MCF 10A (cell line): ENCODE measurements at places on chromosomes 12 and 14. TPM values are rescaled to one million over a fixed set of nuclear protein-coding genes. Genes with fewer than 3 reads are reported as not detected.

IFT81 gene
- 8.5 and 8.7 TPM in 2 replicates for total RNA-seq

SYCP3 gene
- total RNA-seq: not detected in 2 replicates

PSMD9 gene
- total RNA-seq: 96.3 and 105 TPM in 2 replicates

FAM186B gene
- 0.30 and 0.64 TPM in 2 replicates for total RNA-seq

LMO3 gene
- not detected in 2 replicates for total RNA-seq

EXD2 gene
- total RNA-seq: 17.7 and 18.7 TPM in 2 replicates

SLC25A21 gene
- 1.1 and 1.4 TPM in 2 replicates for total RNA-seq

CCDC197 gene
- not detected in 2 replicates for total RNA-seq

RPGRIP1 gene
- not detected in 2 replicates for total RNA-seq

RTN1 gene
- 8.4 and 9.8 TPM in 2 replicates for total RNA-seq

ADAMTS20 gene
- total RNA-seq: not detected in 2 replicates

KIF21A gene
- total RNA-seq: 44.1 and 53.8 TPM in 2 replicates

TSPAN19 gene
- 0.63 and 1.1 TPM in 2 replicates for total RNA-seq

A2M gene
- not detected in 2 replicates for total RNA-seq

VRK1 gene
- total RNA-seq: 14.7 and 17.7 TPM in 2 replicates

PRKAG1 gene
- total RNA-seq: 80.3 and 84.6 TPM in 2 replicates

SLC24A4 gene
- not detected in 2 replicates for total RNA-seq

CIDEB gene
- 0.52 and 1.3 TPM in 2 replicates for total RNA-seq

TGM1 gene
- total RNA-seq: 16.9 and 26.2 TPM in 2 replicates

PROX2 gene
- not detected in 2 replicates for total RNA-seq

RFX4 gene
- total RNA-seq: not detected in 2 replicates

SAMD15 gene
- total RNA-seq: 0.81 and 0.86 TPM in 2 replicates

KLC1 gene
- 216 and 220 TPM in 2 replicates for total RNA-seq

RAD51AP1 gene
- 7.1 and 10.8 TPM in 2 replicates for total RNA-seq

GXYLT1 gene
- total RNA-seq: 12.4 and 14.6 TPM in 2 replicates

KIF5A gene
- 0.56 TPM in 2 replicates for total RNA-seq

ST8SIA1 gene
- total RNA-seq: 3.8 and 4.7 TPM in 2 replicates

MSRB3 gene
- total RNA-seq: 31.1 and 35.1 TPM in 2 replicates

KSR2 gene
- 0.02 TPM in 1 of 2 replicates, not detected in the other for total RNA-seq

CCNB1IP1 gene
- 105 and 108 TPM in 2 replicates for total RNA-seq

CDH24 gene
- 2.6 and 4.9 TPM in 2 replicates for total RNA-seq

LIN7A gene
- not detected in 2 replicates for total RNA-seq

TM7SF3 gene
- 112 and 119 TPM in 2 replicates for total RNA-seq

RNASE3 gene
- not detected in 2 replicates for total RNA-seq

HSPA2 gene
- 0.51 and 0.56 TPM in 2 replicates for total RNA-seq

TGFB3 gene
- 1.1 and 1.5 TPM in 2 replicates for total RNA-seq
